ENCODE measurements at places on chromosomes 5 and 9. TPM values are rescaled to one million over a fixed set of nuclear protein-coding genes. Genes with fewer than 3 reads are reported as not detected.

The CLIC3 gene
- total RNA-seq = 240 TPM

The OLFML2A gene
- 64.3 TPM for total RNA-seq

The ARID3C gene
- total RNA-seq = not detected

The MYOT gene
- total RNA-seq = 0.81 TPM

The TMOD1 gene
- total RNA-seq = 37.0 TPM

The C9orf153 gene
- total RNA-seq = 0.67 TPM

The ATP6V0E1 gene
- 254 TPM for total RNA-seq

The DPYSL3 gene
- 23.7 TPM for total RNA-seq

The PCDHA6 gene
- 0.78 TPM for total RNA-seq

The VCAN gene
- total RNA-seq = 47.6 TPM

The ADAMTSL2 gene
- 2.4 TPM for total RNA-seq

The AQP3 gene
- 4.3 TPM for total RNA-seq

All from thyroid gland (tissue), 4 donors.